ENCODE measurements at places on chromosomes 16 and 17. TPM values are rescaled to one million over a fixed set of nuclear protein-coding genes. Genes with fewer than 3 reads are reported as not detected.

Gene MT4
- total RNA-seq, result not detected

Gene KRT16
- total RNA-seq, result not detected

Gene GPR179
- 0.06 TPM for total RNA-seq

Gene GRAPL
- total RNA-seq, result 17.9 TPM

Gene MYADML2
- not detected for total RNA-seq

Gene SAMD14
- total RNA-seq, result 0.11 TPM

Gene SPN
- 255 TPM for total RNA-seq

Gene DCXR
- total RNA-seq, result 110 TPM

Gene NAT9
- total RNA-seq, result 37.6 TPM

Gene LMF1
- 31.3 TPM for total RNA-seq

Gene OR2C1
- total RNA-seq, result not detected

Gene BMERB1
- 3.7 TPM for total RNA-seq

Gene FOXO3B
- 4.8 TPM for total RNA-seq

Gene TMEM238L
- not detected for total RNA-seq

Gene DNAH17
- total RNA-seq, result 0.44 TPM

Gene CPHXL2
- not detected for total RNA-seq

Gene MYH1
- total RNA-seq, result not detected

Gene SLC6A2
- not detected for total RNA-seq

Gene GRIN2C
- not detected for total RNA-seq

Gene EFNB3
- not detected for total RNA-seq

Gene MYH13
- total RNA-seq, result not detected

Gene HSD3B7
- total RNA-seq, result 10.9 TPM

Gene PGS1
- total RNA-seq, result 70.2 TPM

Gene ZPBP2
- 0.14 TPM for total RNA-seq

Data from activated naive CD8-positive, alpha-beta T cell treated with anti-CD3 and anti-CD28 coated beads, Interleukin-2, amount 10 ng/mL, durations not matched to agents 7 days and 5 days (primary cell).